ENCODE measurements at places on chromosomes 2 and 18.

- DNase-seq = no peak
Observed at GRCh38 chr2:160783474-160783873, 289.9 kb upstream of the RBMS1 start.

- DNase-seq = peak; percentile 49
Observed at GRCh38 chr2:18845854-18846445, 256.6 kb upstream of the NT5C1B start.

- no peak for DNase-seq
Observed at GRCh38 chr2:174004905-174005605, 39.9 kb upstream of the SP3 start.

GRCh38 chr18:39453882-39454281 is 1888.3 kb upstream of the CELF4 start:
- peak; percentile 94 for DNase-seq

Data from muscle of arm (tissue), 14 donors.